ENCODE measurements at places on chromosomes 1 and 21.

GRCh38 chr1:36027766-36028165 is 56.1 kb upstream of the TEKT2 start:
- no peak for DNase-seq

DNA sequence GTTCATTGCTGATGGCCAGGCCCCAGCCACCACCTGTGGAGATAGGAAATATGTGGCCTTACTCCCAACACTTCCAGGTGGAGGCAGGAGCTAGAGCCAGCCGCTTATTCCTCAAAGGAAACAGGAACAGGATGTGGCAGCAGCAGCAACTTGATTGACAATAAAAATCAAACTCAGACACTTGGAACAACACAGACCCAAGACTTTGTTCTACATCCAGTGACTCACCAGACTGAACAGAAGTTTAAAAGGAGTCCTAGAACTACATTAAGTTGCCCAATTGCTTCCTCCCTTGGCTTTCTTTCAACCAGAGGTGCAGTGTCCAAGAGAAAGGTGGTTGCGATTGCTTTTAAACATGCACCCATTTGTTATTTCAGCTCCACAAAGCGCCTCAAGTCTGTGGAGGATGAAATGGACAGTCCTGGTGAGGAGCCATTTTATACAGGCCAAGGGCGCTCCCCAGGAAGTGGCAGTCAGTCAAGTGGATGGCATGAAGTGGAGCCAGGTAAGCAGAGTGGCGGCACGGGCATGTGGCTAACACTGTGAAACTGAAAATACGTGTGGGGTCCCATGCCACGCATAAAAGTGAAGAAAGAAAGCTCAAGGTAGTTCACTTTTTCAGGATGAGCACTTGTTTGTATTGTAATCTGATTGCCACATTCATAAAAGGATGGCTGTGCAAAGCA is 276.6 kb downstream of the NFIA start:
- no peak for DNase-seq

GRCh38 chr1:111988377-111988742 is 1.1 kb downstream of the KCND3 start:
- no peak for DNase-seq

DNA sequence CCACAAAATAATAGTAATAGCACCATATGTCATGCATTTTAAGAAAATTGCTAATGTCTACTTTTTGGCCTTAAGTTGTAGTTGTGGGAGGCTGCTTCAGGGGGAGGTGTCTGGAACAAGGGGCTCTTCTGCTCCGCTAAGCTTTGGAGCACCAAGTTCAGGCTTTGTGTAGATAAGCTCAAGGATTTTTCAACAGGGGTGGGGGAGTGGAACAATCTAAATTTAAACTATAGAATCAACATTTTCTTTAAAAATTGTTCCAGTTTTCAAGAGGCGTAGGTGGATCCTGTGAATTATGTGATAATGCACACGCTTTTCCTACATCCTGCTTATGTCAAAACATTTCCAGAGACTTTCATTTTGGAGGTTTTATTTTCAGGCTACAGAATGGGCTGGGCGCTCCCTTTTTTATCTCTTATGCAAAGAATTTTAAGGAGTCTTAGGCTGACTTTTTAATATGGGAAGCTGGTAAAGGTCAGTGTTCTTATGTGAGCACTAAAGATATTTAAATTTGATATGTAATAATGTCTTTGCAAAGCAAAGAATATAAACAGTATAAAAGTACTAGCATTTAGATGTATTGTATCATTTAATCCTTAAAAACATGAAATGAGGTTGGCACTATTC is 9.9 kb downstream of the ATP1A1 start:
- DNase-seq: no peak

GRCh38 chr1:204084247-204084772 is 11.4 kb downstream of the SOX13 start:
- DNase-seq: peak; percentile 93

DNA sequence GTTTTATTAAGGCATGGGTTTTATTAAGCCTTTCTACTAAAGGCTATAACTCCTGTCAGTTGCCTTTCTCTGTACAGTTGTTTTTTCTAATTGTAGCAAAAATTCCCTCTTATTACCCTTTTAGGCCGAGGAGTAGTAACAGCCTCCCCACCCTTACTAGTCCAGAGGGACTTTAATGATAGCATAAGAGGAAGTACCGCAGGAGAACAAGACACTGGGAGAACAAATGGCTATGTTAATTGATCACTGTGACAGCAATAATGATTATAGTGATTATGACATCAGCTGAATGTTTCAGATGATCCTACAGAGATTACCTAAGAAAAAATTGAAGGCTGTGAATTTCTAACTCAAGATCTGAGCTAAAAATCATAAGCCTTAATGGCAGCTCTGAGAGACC is 383.0 kb upstream of the PTBP2 start:
- DNase-seq: no peak

- DNase-seq: no peak
These were observed 45.4 kb downstream of the BARHL2 start for GRCh38 chr1:90671741-90672140.

GRCh38 chr21:16569679-16570078 is 839.9 kb downstream of the USP25 start:
- no peak for DNase-seq

GRCh38 chr1:154466921-154467417 is 35.0 kb upstream of the TDRD10 start:
- peak; percentile 42 for DNase-seq

DNA sequence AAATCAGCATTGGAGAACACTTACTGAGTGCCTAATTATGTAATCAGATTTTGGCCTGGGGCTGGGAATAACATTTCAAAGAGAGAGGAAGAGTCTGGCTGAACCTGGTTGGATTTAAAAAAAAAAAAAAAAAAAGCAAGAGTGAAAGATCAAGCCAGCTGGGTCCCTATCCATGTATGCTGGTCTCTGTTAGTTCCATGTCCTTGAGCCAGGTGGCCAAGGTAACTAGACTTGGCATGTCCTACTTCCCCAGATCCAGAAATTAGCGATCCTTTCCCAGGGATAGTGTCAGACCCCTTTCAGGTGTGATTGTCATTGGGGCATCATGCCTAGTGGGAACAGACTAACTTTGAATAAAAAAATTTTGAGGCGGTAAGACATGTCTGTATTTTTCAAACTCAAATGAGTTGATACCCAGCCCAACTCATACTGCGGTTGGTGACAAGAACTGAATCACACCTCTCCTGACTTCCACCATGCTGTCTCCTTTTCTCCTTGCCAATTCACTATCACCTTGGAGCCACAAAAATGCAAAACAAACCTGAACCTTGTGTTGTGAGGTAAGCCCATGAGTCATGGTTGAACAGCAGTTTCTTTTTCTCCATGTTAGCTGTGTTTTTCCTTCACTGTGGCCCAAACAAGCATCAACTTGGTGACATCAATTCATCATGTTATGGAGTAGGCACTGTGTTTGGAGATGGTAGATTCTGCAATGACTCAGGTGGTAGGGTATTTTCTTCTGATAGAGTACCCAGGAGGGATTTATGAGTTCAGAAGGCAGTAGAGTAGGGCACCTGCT is 24.5 kb upstream of the PPP2R5A start:
- no peak for DNase-seq

- no peak for DNase-seq
These were observed 122.3 kb upstream of the CXADR start for GRCh38 chr21:17390569-17390968.

- no peak for DNase-seq
These were observed 68.4 kb upstream of the MRPS6 start for GRCh38 chr21:34004974-34005373.

All from WERI-Rb-1 (cell line).